ENCODE measurements at places on chromosomes 7 and 10.

DNA sequence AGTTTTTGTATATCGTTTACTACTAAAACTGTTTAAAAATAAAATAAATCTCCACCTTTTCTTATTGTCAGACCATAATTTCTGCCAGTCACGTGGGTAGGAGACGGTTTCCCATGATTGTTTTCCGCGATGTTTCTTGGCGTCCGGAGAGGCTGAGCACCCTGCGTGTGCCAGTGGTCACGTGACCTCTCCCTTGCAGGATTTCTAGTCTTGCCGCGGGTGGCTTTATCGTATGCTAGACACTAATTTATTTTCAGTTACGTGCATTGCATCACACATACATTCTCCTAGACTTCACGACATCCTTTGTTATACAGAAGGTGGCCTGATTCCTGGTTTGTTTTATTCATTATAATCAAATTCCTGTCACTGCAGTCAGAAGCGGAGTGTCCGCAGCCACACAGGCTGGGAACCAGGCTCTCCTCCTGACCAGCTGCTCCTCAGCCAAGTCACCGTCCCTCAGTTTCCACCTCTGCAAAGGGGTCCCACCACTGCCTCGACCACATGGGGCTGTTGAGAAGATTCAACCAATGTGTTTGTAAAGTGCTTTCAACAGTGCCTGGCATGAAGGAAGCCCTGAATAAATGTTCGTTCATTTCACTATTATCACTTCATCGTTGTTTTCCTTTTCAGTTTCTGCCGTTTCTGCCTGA is 203.2 kb upstream of the PPP2R2D start:
- no peak for DNase-seq

- no peak for DNase-seq
Observed at GRCh38 chr10:62692085-62692484, 112.4 kb upstream of the ADO start.

GRCh38 chr7:40354711-40355110 is 219.9 kb downstream of the SUGCT start:
- DNase-seq: no peak

DNA sequence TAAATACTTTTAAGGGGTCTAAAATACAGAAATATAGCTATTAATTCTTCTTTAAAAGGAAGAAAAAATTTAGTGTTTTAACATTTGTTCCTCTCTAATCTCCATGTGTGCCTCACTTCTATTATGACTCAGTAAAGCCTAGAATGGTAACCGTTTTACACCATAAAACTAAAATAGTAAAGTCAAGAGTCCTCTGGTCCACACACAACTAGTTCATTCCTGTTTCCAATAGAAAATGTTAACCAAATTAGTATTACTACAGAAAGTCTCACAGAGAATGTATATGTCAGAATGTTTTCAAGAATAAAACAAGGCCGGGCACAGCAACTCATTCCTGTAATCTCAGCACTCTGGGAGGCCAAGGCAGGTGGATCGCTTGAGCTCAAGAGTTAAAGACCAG is 55.8 kb downstream of the CNOT4 start:
- no peak for DNase-seq

GRCh38 chr10:34281661-34282582 is 533.2 kb downstream of the PARD3 start:
- no peak for DNase-seq

DNA sequence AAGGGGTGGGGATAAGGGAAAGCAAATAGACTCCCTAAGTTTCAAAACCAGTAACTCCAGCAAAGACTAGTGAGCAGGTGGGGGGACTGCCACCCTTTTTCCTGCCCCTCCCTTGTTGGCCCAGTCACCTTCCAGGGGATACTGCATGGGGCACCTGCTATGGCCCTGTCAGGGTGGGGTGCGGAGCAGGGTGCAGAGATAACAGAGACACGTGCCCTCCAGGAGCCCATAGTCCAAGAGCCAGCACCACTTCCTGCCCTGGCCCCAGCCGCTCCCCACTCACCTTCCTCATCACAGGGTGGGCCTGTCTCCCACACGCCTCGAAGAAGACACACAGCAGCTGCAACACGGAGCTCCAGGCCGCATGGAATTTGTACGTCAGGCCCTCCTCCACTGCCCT is 20.6 kb downstream of the RRP12 start:
- DNase-seq: no peak

GRCh38 chr10:21961847-21962246 is 41.7 kb downstream of the DNAJC1 start:
- DNase-seq: no peak

All from stimulated activated CD4-positive, alpha-beta T cell treated with anti-CD3 and anti-CD28 coated beads, Interleukin-1b, Interleukin-23, amount 100 ng/mL, for 4 hours (primary cell).